ENCODE measurements at places on chromosomes 3 and 15.

DNA sequence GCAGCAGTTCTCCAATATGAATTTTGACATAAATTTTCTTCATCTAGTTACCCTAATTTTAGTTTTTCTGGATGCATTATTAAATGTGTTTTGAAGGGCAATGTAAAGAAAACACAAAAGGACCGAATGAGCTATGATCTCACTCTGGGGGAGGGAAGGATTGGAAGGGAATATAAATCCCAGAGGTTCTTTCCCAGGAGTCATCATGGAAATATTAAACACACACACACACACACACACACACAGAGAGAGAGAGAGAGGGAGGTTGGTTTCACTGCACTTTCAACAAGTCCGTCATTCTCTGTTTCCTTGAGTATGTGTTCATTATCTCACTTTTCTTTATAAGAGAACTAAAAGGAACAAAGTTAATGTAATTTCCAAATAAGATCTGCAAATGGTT, 70.7 kb upstream of the DCBLD2 start:
- DNase-seq, result no peak

DNA sequence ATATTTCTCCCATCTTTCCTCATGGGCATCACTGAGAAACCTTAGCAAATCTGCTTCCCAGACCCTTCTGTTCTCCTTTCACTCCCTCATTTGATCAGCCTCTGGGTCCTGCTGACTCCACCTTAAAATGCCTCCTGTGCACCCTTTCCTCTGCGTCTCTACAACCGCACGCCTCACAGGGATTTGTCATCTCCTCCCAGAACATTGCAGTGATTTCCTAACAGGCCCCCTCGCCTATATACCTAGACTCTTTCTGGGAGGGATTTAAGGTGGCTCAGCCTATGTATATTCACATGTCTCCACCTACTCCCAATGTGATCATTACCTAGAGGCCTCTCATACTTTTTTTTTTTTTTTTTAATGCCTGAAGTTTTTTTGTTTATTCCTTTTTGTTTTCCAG, 69.2 kb downstream of the LIPC start:
- DNase-seq, result no peak

GRCh38 chr3:100899440-100900091, 93.7 kb downstream of the ABI3BP start:
- DNase-seq, result no peak

DNA sequence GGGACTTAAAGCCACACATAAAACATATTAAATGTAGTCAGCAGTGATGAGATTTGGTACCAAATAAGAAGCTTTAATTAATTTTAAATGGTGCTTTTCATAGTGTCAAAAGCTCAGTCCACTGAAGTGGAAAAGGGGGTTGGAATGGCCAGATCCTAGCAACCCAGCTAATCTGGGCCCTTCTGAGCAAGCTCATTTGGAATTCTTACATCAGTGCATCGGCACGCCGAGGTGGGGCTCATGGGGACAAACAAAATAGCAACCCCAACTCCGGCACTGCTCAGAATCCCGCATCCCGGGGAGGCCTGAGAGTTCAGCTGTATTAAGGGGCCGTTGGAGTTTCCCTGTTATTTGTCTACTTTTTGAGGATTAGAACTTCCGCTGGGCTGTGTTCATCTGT, 526.4 kb downstream of the SOX2 start:
- DNase-seq, result no peak

DNA sequence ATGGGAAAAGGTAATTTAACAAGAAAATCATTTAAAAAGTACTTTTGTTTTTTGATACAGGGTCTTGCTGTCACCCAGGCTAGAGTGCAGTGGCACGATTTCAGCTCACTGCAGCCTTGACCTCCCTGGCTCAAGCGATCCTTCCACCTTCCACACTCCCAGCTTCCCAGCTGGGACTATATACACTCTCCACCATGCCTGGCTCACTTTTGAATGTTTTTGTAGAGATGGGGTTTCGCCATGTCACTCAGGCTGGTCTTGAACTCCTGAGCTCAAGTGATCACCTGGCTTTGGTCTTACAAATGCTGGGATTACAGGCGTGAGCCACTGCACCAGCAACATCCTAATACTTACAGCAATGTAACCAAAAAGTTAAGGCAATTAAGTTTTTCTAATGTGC, 3.5 kb upstream of the ZBTB11 start:
- DNase-seq, result no peak

DNA sequence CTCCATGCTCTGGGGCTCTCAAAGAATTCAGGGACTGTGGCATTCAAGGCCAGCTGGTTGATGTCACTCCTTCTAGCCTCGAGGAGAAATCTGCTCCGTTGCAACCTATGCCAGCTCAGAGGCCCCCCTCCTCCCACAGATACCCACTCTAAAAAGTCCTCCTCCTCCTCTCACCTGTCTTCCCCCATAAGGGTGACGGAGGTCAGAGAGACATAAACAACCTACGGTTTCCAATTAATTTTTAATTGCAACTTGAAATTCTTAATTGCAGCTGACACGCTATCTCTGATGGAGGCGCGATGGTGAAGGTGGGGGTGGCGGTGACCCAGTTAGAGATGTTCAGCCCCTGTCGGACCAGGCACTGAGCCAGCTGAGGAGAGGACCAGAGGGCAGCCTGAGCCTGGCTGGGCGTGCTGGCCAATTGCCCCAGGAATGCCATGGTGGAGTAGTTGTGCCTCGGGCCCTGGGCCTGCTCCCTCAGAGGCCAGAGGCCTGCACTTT, 43.2 kb upstream of the INSYN1 start:
- DNase-seq, result no peak

DNA sequence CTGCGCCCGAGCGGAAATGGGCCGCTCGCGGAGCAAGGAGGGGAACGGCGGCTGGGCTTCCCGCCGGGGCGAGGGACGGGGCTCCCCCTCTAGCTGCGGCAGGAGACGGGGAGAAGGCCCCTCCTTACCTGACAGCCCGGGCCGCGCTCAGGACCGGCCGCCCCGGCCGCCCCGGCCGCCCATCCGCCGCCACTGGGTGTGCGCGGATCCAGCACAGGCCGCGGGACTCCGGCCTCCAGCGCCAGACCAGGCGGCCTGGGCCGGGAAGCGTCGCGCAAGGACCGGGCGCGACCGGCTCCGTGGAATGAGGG, 296 bp downstream of the TPRA1 start:
- DNase-seq, result no peak

DNA sequence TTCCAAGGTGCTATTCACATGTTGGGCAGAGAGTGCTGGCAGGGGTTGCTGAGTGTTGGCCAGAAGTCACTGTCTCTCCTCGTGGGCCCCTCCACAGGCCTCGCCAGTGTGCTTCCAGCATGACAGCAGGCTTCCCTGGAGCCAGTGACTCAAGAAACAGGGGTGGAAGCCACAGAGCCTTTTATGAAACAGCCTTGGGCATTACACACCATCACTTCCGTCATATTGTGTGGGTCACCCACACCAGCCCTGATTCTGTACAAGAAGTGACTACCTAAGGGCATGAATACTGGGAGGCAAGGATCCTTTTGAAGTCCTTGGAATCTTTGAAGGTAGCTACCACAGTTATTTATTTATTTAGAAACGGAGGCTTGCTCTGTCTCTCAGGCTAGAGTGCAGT, 177.6 kb upstream of the UBE3A start:
- no peak for DNase-seq

DNA sequence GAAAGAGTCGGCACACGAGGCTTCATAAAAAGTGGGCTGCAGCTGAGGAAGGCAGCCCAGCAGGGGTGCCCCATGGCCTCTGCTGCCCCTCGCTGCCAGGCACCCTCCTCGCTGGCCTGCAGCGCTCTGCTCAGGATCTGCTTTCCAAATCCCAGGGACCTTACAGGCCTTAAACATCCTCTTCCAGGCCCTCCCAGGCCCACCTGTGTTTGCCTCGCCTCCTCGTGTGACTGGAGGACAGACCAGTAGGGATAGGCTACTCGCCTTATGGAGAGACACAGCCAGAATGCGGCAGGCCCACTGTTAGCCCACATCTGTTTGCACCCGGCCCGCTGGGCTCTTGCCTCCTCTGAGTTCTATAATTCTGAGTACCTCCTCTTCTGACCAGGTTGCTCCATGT, 124.5 kb upstream of the PLXNA1 start:
- no peak for DNase-seq

DNA sequence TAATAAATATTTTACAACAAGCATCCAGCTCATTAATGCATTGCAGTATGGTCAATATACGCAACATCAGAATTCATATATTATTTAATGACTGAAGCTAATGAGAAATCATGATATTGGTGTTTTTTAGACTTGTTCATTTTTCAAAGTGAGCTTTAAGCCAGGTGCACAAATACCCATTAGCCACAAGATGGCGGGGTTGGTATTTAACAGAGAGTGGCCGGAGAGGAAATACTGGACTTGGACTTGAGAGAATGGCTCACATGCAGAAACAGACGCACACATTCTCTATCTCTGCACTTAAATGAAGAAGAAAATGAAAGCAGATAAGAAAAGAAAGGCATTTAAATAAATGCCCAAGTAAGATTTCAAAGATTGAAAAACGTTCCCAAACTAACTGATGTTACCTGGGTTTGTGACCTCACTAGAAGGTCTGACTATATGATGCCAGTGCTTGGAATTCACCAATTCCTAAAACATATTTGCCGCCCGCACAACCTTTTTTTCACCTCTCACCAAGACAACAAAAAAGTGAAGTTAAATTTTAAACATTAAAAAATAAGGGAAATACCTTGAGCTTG, 21.2 kb upstream of the CRBN start:
- peak; percentile 16 for DNase-seq

DNA sequence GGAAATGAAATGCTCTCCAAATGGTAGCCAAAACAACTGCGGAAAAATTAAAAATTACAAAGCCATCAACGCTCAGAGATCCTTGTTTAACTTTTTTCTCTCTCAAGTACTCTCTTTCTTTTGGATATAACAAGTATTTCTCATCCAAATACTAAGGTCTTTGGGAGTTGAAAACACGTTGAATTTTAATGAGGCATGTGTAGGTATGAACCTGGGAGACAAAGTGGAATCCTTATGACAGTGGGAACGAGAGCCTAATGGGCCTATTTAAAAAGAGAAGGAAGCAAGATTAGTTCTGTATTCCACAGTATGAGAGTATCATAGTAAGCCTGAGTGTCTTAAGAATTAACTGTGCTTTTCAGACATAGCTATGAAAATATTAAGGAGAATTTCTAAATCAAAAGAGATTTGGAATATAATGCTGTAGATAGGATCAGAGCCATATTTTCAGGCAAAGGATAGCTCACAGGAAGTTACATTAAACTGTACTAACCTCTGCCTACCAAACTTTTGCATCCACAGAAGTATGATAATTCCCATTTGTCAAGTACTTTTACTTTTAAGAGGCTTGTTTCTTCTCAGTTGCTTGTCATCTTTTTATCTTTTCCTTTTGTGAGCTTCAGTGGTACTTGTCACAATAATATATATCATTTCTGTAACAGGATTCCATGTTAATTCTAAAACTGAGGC, 759 bp downstream of the CD96 start:
- no peak for DNase-seq

GRCh38 chr15:76932135-76932966, 802 bp downstream of the RCN2 start:
- DNase-seq, result no peak

GRCh38 chr3:9248522-9249271, 749 bp downstream of the SRGAP3 start:
- peak; percentile 17 for DNase-seq

- no peak for DNase-seq
Observed at GRCh38 chr15:58298879-58299850, 132.6 kb upstream of the LIPC start.

- DNase-seq, result no peak
Observed at GRCh38 chr3:60504827-60505457, 746.3 kb downstream of the FHIT start.

- no peak for DNase-seq
Observed at GRCh38 chr3:136982520-136983138, 24.8 kb downstream of the IL20RB start.

DNA sequence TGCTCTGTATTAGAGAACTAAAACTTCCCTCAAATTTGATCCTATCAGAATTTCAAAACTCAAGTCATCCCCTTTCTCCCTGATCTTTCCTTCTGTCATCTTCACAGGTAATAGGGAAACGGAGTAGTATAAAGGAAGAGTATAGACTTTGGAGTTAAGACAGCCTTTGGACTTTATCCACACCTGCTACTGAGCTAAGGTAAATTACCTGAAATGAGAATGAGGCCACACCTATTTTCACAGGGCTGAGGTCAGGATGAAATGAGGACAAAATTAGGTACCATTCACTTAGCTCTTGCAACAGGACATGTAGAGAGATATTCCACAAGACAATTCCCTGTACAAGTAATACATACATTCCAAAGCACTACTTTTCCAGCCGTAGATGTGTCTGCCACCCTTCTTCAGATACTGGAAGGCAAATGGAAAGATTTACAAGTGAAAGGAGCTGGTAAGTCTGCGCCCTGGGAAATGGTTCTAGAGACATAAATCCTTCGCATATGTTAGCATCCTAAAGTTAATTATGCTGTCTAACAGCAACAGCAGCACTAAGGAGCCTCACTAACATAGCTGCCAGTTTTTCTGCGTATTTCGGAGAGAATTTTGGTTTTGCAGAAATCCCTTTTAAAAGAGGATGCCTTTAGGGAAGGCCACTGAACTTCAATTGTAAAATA, 461.8 kb downstream of the SHQ1 start:
- DNase-seq, result no peak

GRCh38 chr15:43985976-43986680, 159.3 kb downstream of the WDR76 start:
- DNase-seq, result no peak

DNA sequence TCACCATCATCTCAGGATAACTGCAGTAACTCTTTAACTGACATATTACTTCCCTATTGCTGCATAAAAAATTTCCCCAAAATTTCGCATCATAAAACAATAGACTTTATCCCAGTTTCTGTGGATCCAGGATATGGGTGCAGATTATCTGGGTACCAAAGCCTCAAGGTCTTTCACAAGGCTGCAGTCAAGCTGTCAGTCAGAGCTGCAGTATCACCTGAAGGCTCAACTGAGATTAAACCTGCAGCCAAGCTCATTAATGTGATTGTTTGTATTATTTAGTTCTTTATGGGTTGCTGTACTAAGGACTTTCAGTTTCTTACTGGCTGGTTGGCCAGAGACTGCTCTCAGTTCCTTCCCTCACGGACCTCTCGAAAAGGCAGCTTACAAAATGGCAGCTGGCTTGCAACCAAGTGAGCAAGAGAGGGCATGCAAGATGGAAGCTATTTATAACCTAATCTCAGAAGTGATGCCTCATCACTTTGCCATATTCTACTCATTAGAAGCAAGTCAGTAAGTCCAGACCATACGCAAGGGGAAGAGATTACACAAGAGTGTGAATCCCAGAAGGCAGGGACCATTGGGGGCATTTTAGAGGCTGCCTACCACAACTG, 54.9 kb downstream of the DCUN1D1 start:
- DNase-seq, result no peak

GRCh38 chr3:56180433-56180832, 287.8 kb downstream of the ERC2 start:
- DNase-seq, result no peak

GRCh38 chr3:162704238-162704637, 1207.6 kb downstream of the OTOL1 start:
- DNase-seq, result no peak

DNA sequence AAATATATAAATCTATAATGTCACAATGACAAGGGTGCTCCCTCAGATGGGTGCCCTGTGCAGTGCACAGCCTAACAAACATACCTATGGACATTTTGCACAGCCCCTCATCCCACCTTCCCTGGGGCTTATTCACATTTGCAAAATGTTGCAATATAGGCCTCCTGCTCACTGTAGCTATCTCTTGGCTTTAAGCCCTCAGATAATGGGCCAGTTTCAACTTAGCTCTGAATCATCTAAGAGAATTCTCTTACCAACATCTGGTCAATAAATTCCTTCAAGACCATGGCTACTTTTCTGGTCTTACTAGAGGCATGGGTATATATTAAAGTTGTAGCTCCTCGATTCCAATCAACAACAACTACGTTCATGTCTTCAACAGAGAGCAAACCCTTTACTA, 17.9 kb downstream of the LIPH start:
- no peak for DNase-seq

Measured in HEK293T (cell line).